ENCODE measurements at places on chromosomes 7 and 10. TPM values are rescaled to one million over a fixed set of nuclear protein-coding genes. Genes with fewer than 3 reads are reported as not detected.

DNA sequence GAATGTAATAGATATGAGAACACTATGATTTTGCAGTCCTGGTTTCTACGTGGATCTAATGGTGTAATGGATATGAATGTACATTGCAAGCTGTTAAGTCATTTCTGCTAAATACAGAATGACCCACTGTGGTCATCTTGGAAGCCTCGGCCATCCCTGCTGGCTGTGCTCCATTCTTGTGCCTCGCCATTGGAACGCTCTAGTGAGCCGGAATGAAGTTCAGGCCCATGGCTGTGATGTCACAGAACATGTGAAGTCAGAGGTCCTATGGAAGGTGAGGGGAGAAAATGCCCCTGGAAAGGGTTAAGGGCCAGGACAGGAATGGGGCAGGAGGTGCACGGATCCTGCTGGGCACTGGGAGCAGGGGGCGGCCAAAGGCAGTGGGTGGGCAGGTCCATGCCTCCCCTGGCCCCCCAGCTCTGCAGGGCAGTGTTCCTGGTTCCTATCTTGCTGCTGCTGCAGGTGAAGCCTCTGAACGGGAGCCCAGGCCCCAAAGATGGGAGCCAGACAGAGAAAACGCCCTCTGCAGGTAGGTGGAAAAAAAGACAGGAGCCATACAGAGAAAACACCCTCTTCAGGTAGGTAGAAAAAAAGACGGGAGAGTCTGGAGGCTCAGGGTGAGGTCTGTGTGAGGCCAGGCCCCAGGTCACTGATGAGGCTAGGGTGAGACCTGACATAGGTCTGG, at the start of gene LLCFC1:
Gene LLCFC1 (plus strand): TSS at position 259 of the 685 bp plus-strand sequence. CDS start 138 bp downstream, at position 397.
- no peak for DNase-seq

- no peak for DNase-seq
Observed at GRCh38 chr10:89625041-89625765, 19.8 kb downstream of the PANK1 start.

- no peak for DNase-seq
Observed at GRCh38 chr10:104296687-104297436, 27.9 kb downstream of the GSTO2 start.

DNA sequence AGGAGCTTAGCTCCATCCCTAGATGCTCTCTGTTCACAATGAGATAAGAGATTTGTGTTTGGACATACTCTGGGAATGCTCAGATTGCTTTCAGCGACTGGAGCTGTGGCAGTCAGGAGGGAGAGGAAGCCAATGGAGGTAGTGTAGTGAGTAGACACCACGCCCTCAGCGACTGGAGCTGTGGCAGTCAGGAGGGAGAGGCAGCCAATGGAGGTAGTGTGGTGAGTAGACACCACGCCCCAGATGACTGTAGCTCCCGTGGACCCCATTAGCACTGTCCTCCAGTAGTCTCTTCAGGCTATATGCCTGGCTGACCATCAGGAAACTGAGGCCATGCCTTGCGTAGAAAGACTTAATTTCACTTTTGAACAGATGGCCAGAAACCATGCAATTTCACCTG, 1033.8 kb downstream of the NRG3 start:
- no peak for DNase-seq

DNA sequence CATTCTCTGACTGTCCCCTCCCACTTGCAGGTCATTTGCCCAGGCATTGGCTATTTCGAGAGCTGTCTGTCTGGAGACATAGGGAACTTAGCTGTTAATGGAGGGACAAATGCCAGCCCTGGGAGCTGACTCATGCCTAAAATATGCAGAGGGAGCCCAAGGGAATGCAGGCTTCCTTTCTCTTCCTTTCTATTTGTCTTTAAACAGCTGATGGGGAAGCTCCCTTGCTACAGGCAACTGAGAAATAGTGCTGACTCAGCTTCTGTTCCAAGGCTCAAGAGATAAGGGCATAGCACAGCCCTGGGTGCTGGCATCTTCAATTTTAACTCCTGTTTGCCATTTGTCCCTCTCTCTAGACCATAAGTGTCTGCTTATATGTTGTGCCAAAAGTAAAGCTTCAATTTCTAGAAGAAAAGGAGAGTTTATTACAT, 82.7 kb upstream of the C1GALT1 start:
- DNase-seq, result no peak

Gene SNX8
- total RNA-seq, result 35.6 TPM

- no peak for DNase-seq
Observed at GRCh38 chr10:76641215-76641614, 996.4 kb downstream of the KCNMA1 start.

Gene FAM25G
- total RNA-seq, result not detected

DNA sequence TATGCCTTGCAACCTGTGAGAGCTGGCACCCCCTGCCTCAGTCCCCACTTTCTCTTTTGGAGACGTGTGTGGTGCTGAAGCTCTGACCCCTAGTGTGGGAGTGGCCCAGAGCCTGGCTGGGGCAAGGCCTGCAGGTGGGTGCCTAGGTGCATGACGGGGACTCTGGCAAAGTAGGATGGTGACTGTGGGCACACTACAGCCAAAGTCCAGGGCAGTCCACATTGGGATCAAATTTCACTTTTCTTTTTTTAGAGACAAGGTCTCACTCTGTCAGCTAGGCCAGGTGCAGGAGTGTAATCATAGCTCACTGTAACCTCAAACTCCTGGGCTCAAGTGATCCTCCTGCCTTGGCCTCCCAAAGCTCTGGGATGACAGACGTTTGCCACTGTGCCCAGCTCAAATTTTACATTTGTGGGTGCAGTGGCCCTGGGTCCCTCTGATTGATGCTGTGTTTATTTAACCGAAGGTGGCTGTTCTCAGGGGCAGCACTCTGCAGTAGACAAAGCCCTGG, 52.3 kb downstream of the NEURL1 start:
- DNase-seq, result no peak

Gene FAS
- total RNA-seq, result 72.8 TPM

DNA sequence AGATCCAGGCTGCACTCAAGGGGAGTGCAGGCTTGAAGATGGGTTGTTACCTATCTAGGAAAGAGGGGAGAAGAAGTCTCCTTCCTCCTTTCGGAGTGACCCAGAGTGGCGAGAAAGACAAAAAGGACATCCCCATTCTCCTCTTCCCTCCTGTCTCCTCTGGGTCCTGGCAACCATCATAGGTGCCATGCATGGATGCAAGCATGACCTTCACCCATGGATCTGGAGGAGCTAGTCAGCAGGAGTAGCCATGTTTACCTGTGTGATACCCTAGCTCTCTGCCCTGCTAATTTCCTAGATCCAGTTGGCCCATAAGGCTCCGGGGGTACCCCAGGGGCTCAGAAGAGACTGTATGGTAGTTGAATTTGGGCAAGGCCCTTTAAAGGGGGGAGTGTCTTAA, 17.2 kb upstream of the CROT start:
- DNase-seq, result no peak
